Suprapubic skin (tissue), 4 donors: ENCODE measurements at places on chromosomes 4 and X. TPM values are rescaled to one million over a fixed set of nuclear protein-coding genes. Genes with fewer than 3 reads are reported as not detected.

- no peaks in the 10 kb centered on the region for H3K36me3 ChIP-seq
- H3K27me3 ChIP-seq, result no peaks in the 10 kb centered on the region
- H3K4me1 ChIP-seq, result no peaks in the 10 kb centered on the region
- no peak for DNase-seq
- no peak overlapping the region for H3K27ac ChIP-seq
Observed at GRCh38 chr4:14967982-14968381, 34.3 kb upstream of the CPEB2 start.

The CENPVL3 gene
- total RNA-seq, result not detected

DNA sequence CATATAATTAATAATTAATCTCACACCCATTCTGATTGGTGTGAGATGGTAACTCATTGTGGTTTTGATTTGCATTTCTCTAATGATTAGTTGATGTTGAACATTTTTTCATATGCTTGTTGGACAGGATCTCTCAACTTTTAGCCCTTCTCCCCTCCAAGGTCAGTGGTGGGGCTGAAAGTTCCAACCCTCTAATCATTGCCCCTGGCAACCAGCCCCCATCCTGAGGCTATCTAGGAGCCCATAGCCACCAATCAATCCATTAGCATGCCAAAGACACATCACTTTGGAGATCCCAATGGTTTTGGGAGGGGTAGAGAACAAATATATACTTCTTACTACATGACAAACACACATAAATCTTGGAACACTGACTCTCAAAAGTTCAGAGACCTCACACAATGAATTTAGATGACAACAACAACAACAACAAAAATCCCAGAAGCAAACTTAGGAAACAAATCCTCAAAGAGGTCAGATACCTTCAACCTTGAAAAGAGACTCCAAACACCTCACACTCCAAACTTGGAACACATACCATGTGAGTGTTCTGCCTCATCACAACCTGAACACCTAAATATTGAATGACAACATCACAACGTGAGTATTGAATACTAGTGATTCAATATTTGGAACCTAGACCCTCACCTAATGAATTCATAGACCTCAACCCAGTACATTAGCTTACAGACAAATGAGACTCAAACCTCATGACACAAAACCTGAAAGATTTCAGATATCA lies 19.0 kb upstream of the PAGE4 start:
- H3K4me1 ChIP-seq, result no peaks in the 10 kb centered on the region
- H3K27ac ChIP-seq, result no peak overlapping the region
- no peaks in the 10 kb centered on the region for H3K27me3 ChIP-seq
- no peak for DNase-seq

DNA sequence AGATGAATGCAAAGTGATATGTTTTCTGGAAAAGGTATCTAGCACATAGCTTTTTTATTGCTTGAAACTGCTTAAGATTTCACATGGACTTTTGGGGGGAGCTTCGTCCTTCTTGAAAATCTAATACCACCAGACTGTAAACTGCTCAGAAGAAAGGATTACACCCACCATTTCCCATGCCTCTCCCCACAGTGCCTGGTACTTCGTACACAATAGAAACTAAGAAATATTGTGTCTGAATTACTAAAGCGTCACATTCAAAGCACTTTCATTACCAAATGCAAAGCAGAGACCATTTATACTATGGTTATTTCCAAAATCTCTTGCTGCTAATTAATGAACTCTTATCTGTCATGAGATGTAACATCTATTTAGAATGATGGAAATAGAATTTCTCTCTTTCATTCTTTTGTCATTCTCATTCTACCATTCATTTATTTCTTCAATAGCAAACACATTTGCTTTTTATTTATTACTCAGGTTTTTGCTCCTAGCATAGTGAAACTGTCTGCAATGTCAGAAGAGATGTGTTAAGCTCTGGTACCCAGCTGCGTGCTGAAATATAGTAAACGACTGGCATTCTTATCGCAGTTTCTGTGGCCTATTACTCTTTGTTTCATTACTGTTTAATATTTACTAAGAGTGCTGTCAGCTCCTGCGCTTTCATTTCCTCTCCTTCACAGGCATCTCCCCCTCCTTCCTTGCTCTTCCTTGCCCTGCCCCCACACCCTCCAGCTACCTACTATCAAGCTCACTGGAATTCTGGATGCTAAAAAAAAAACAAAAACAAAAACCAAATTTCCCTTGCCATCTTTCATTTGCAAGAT lies 51.4 kb upstream of the RAPGEF2 start:
- no peak for DNase-seq
- peaks cover 5% of the 10 kb centered on the region for H3K4me1 ChIP-seq

- no peak overlapping the region for H3K27ac ChIP-seq
- H3K4me1 ChIP-seq, result no peaks in the 10 kb centered on the region
- no peaks in the 10 kb centered on the region for H3K36me3 ChIP-seq
- peak; percentile 46 for DNase-seq
Observed at GRCh38 chr4:8838961-8839431, 32.6 kb downstream of the HMX1 start.

- no peaks in the 10 kb centered on the region for H3K27me3 ChIP-seq
- H3K36me3 ChIP-seq, result no peaks in the 10 kb centered on the region
- no peak for DNase-seq
- no peaks in the 10 kb centered on the region for H3K4me1 ChIP-seq
Observed at GRCh38 chr4:19924761-19925160, 326.9 kb upstream of the SLIT2 start.

- H3K36me3 ChIP-seq, result no peaks in the 10 kb centered on the region
- H3K27me3 ChIP-seq, result no peaks in the 10 kb centered on the region
- peaks cover 5% of the 10 kb centered on the region for H3K4me1 ChIP-seq
- no peak overlapping the region for H3K27ac ChIP-seq
- no peak overlapping the region for H3K4me3 ChIP-seq
Observed at GRCh38 chr4:78218260-78218659, 161.1 kb downstream of the FRAS1 start.

The SCRG1 gene
- total RNA-seq, result 0.26 TPM

DNA sequence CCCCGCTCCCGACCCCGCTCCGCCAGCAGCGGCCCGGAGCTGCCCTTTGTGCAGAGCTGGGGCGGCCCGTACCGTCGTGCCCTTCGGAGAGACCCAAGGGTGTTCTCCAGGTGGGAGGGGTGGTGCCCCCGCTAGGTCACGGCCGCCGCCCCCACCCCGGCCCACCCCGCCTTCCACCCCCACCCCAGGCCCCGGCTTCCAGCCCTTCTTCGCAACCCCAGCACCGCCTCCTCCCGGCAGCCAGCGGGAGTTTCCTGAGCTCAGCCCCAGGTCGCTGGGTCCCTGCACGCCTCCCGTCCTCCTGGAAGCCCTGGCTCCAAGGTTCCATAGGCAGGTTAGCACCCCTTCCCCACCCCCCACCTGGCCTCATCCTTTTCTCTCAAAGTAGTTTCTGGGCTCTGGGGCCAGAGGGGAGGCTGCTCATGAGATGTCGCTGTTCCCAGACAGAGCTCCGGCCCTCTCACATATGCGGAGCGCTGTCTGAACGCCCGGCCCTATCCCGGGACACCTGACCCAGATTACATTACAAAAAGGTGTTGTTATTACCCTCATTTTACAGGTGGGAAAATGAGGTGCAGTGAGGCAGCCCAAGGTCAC lies 25.2 kb upstream of the FGFR3 start:
- peak overlapping the region; percentile 56 for H3K4me3 ChIP-seq
- H3K4me1 ChIP-seq, result peaks cover 75% of the 10 kb centered on the region
- H3K27ac ChIP-seq, result peak overlapping the region; percentile 50
- H3K36me3 ChIP-seq, result no peaks in the 10 kb centered on the region
- H3K27me3 ChIP-seq, result peaks cover 38% of the 10 kb centered on the region
- no peak for DNase-seq

The H2BW2 gene
- not detected for total RNA-seq

The PAPSS1 gene
- total RNA-seq, result 58.4 TPM

- no peaks in the 10 kb centered on the region for H3K27me3 ChIP-seq
- H3K36me3 ChIP-seq, result no peaks in the 10 kb centered on the region
- no peak overlapping the region for H3K27ac ChIP-seq
- no peak overlapping the region for H3K4me3 ChIP-seq
- H3K4me1 ChIP-seq, result peaks cover 15% of the 10 kb centered on the region
- no peak for DNase-seq
Observed at GRCh38 chr4:165784672-165785071, 88.4 kb upstream of the TLL1 start.

The NEUROG2 gene
- not detected for total RNA-seq

The MYOZ2 gene
- not detected for total RNA-seq

DNA sequence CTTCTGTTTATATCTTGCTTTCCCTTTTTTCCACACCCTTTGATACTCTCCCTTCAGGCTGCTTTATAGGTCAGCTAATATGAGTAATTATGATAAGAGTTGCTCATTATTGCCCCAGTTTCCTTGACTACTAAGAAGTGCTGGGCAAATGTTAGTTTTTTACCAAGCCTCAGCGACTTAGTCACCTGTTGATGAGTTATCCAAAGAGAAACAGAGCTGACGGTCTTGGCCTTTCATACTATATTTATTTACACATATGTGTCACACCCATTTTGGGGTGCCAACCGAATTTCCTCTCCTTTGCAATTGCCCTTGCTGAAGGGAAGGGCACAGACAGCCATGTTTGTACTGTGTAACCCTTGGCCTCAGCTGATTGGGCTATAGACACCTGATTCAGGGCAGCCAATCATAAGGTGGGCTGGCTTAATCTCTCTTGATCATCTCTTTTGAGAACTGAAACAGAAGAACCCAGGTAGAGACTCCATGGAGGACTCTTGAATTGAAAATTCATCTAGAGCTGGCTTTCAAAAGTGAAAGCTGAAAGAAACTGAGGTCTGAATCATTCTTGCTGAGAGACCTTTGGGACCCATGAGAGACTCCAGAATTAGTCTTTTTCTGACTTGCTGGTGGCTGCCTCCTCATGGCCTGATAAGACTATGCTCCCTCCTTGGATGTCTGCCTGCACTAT lies 111.7 kb upstream of the RPS6KA3 start:
- H3K27me3 ChIP-seq, result no peaks in the 10 kb centered on the region
- DNase-seq, result no peak
- no peak overlapping the region for H3K4me3 ChIP-seq
- no peak overlapping the region for H3K27ac ChIP-seq

- H3K27ac ChIP-seq, result no peak overlapping the region
- no peaks in the 10 kb centered on the region for H3K27me3 ChIP-seq
- no peak for DNase-seq
- H3K36me3 ChIP-seq, result no peaks in the 10 kb centered on the region
- no peaks in the 10 kb centered on the region for H3K4me1 ChIP-seq
Observed at GRCh38 chr4:104235967-104236366, 258.7 kb downstream of the CXXC4 start.

- H3K36me3 ChIP-seq, result no peaks in the 10 kb centered on the region
- H3K27ac ChIP-seq, result no peak overlapping the region
- H3K4me1 ChIP-seq, result no peaks in the 10 kb centered on the region
- DNase-seq, result no peak
Observed at GRCh38 chr4:156635051-156635450, 336.5 kb downstream of the PDGFC start.

DNA sequence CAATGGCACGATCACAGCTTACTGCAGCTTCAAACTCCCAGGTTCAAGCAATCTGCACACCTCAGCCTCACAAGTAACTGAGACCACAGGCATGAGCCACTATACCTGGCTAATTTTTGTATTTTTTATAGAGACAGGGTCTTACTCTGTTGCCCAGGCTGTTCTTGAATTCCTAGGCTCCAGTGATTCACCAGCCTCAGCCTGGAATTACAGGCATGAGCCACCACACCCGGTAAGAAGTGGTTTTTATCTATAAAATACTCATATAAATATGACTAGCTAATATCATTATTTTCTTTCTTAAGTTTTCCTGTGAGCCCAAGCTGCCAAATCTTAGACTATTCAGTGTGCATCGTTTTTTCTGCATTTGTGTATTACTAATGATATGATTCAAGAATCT lies 4.4 kb downstream of the SCFD2 start:
- no peak overlapping the region for H3K27ac ChIP-seq
- H3K36me3 ChIP-seq, result no peaks in the 10 kb centered on the region
- no peak for DNase-seq
- no peak overlapping the region for H3K4me3 ChIP-seq
- peaks cover 53% of the 10 kb centered on the region for H3K4me1 ChIP-seq
- no peaks in the 10 kb centered on the region for H3K27me3 ChIP-seq

DNA sequence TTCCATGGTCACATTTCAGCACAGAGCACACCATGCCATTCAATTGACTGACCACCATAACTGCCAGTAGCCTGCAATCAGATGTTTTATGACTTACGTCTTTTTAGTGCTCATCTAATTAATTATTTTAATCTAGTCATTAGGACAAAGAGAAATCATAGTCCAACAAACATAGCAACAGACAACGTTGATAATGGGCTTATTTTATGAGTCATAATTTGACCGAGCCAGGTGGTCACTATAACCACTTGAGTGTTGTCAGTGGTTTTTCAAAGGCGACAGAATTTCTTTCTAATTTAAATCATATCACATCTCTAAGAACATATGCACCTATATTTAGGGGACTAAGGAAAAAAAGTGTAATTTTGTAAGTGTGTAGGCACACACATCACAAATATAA lies 1.9 kb downstream of the SEC24D start:
- no peak overlapping the region for H3K27ac ChIP-seq
- H3K36me3 ChIP-seq, result no peaks in the 10 kb centered on the region
- peak overlapping the region; percentile 97 for H3K4me3 ChIP-seq
- H3K27me3 ChIP-seq, result no peaks in the 10 kb centered on the region

- no peaks in the 10 kb centered on the region for H3K36me3 ChIP-seq
- no peak for DNase-seq
- H3K4me3 ChIP-seq, result no peak overlapping the region
- no peak overlapping the region for H3K27ac ChIP-seq
- H3K27me3 ChIP-seq, result no peaks in the 10 kb centered on the region
- H3K4me1 ChIP-seq, result no peaks in the 10 kb centered on the region
Observed at GRCh38 chr4:147139455-147140198, 194.0 kb upstream of the TTC29 start.

GRCh38 chr4:89100853-89101252 lies 10.5 kb upstream of the TIGD2 start:
- no peak overlapping the region for H3K27ac ChIP-seq
- no peaks in the 10 kb centered on the region for H3K27me3 ChIP-seq
- no peak overlapping the region for H3K4me3 ChIP-seq
- no peaks in the 10 kb centered on the region for H3K36me3 ChIP-seq
- H3K4me1 ChIP-seq, result no peaks in the 10 kb centered on the region

The IL2RG gene
- 2.6 TPM for total RNA-seq

DNA sequence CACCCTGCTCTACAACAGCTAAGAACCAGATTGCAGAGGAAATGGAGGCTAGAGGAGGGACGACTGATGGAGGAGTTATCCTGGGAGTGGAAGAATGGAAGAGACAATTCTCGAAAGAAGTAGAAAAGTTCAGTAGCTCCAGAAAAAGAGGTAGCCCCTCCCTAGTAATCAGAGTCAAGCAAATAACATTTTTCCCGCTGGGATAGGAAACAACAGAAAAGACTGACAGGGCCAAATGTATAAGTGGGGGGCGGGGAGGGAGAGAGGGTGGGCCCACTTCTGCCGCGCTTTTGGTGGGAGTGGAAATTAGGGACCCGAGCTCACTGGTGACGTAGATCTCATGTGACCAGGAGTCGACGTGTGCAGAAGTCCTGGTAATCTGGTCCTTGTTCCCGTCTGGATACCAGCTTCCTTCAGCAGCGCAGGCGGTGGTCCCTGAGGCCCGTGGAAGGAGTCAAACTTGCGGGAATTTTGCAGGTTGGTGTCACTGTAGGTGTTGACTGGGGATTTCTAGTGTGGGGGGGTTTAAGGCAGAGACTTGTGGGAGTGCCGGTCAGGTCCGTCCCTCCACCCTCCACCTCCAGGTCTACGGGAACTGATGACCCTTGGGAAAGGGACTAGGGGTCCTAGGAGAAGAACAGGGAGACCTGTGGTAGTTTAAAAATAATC lies at the start of gene TCEAL9:
TCEAL9 (plus strand) TSS at position 377 of the 669 bp plus-strand sequence. CDS start 1,179 bp downstream, outside the sequence.
- peak within 1 kb of the TSS; percentile 66 for H3K4me3 ChIP-seq
- peak within 1 kb of the TSS; percentile 81 for H3K27ac ChIP-seq
- H3K4me1 ChIP-seq, result peaks cover 7% of the 10 kb centered on the region
- H3K36me3 ChIP-seq, result no peaks in the 10 kb centered on the region
- DNase-seq, result peak; percentile 74

The MAGEA12 gene
- not detected for total RNA-seq

The TTC29 gene
- not detected for total RNA-seq

The CT47B1 gene
- not detected for total RNA-seq
